CD4-positive, CD25-positive, alpha-beta regulatory T cell (primary cell): ENCODE measurements at places on chromosomes 6 and 20.
A peak's percentile ranks its signal among the peaks of the same experiment; 100 is the strongest.

DNA sequence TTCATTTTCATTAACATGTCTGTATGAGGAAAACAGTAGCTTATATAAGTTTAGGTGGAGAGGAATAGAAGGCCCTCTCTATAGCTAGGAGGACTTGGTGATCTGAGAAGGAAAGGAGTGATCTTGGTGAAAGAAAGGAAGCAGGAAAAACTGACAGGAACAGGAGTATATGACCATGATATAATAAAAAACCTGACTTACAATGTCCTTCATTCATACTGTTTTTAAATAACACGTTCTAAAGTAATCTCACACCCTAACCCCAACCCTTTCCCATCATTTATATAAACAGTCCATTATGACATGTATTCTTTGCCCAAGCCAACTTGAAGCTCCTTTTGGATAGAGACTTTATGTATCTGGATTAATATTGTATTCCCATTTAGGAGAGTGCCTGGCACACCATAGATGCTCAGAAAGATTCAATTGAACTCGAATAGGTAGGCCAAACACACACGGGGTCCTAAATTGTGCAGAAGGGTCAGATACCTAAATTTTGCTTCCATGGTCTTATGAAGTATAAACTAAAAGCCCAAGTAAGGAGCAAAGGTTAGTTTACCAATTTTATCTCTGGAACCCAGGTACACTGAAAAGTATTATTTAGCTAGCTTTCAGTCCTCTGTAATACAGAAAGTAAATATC, 75.9 kb downstream of the OR2B2 start:
- no peak for DNase-seq

- no peak for DNase-seq
These were observed 16.8 kb downstream of the FOXC1 start for GRCh38 chr6:1626481-1626880.

- DNase-seq: no peak
These were observed 294.0 kb downstream of the ADGB start for GRCh38 chr6:146892613-146893401.

DNA sequence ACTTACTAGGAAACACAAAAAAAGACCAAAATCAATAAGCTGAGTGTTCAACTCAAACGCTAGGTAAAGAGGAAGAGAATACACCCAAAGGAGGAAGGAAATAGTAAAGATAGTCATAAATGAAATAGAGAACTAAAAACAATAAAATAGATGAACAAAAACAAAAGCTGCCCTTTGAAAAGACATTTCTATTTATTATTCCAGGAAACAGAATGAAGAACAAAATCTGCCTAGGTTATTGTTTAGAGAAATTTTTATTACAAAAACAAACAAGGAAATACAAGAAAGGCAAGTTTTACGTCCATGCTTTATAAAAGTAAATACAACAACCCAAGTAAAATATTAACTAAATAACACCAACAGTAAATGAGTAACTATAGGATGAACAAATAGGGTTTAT, 20.1 kb downstream of the HLA-DMB start:
- DNase-seq: no peak

DNA sequence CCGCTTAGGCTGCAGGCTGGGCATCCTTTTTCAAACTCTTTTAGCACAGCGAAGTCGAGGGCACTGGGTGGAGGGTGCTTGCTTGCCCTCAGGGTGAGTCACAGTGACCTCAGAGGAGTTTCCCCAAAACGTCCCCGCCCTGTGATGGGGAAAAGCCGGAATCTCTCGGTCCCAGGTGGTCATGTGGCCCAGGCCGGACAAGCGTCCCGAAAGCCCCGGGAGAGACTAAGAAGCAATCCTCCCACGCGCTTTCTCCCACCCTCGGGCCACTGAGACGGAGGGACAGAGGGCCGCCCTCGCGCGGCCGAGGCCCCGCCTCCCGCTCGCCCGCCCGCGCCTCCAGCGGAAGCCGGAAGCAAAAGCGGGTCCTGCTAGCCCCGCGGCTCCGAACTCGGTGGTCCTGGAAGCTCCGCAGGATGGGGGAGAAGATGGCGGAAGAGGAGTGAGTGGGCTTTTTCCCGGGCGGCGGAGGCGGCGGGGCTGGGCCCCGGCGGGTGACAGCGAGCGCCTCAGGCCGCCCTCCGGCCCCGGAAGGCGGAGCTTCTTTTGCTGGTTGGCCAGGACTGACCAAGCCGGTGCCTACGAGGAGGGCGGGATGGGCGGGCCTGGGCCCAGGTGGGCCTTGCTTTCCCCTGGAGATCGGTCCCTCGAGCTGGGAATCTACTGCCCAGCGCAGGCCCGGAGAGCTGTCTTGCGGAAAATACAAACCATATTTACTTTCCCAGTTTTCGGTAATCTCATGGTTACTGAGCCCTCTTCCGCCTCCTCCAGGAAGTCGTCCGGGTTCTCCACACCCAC, at the start of gene SLC9A8:
SLC9A8 (plus strand) TSS at position 322 of the 798 bp plus-strand sequence; CDS start at position 417, 95 bp downstream.
- peak; percentile 87 for DNase-seq

DNA sequence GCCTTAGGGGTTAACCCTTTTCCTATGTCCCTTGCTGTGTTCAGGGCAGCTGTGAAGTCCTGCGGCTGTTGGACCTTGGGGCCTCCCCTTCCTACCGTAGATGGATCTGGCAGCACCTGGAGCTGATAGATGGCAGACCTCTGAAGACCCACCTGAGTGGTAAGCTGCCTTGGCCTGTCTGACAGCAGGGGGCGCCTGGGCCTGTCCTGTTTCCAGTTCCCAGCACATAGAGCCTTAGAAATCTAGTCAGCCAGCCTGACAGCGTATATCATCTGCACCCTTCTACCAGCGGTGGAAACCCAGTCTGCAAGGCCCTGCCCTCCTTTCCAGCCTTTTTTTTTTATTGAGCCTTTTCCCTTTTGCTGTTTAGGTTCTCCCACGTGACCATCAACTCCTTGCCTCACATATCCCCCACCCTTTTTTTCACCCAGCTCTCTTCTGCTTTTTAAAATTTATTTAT, 26.6 kb downstream of the CNBD2 start:
- peak; percentile 71 for DNase-seq

- no peak for DNase-seq
These were observed 175.6 kb downstream of the BMP7 start for GRCh38 chr20:57090590-57091560.

- DNase-seq: no peak
These were observed 192.3 kb downstream of the C6orf118 start for GRCh38 chr6:165117121-165117520.

- peak; percentile 19 for DNase-seq
These were observed 61.4 kb downstream of the BMP2 start for GRCh38 chr20:6828794-6829423.

GRCh38 chr20:49568278-49569151, 578 bp upstream of the PTGIS start:
- no peak for DNase-seq

DNA sequence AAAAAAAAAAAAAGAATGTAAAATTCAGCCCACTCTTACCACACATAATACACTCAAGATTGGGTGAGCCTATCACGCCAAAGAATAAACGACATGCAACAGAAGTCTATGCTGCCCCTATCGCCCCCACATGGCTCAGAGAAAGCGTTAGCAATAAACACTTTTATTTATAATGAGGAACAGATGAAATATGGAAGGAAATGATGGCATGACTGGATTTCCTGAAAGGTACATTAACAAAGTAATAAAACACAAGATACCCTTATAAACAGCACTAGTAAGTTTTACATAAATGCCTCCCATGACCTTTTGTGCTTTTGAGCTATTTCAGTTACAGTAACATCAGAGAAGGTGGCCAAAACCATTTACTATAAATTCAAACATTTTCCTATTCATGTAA, 71.4 kb upstream of the SCAF8 start:
- DNase-seq: no peak

DNA sequence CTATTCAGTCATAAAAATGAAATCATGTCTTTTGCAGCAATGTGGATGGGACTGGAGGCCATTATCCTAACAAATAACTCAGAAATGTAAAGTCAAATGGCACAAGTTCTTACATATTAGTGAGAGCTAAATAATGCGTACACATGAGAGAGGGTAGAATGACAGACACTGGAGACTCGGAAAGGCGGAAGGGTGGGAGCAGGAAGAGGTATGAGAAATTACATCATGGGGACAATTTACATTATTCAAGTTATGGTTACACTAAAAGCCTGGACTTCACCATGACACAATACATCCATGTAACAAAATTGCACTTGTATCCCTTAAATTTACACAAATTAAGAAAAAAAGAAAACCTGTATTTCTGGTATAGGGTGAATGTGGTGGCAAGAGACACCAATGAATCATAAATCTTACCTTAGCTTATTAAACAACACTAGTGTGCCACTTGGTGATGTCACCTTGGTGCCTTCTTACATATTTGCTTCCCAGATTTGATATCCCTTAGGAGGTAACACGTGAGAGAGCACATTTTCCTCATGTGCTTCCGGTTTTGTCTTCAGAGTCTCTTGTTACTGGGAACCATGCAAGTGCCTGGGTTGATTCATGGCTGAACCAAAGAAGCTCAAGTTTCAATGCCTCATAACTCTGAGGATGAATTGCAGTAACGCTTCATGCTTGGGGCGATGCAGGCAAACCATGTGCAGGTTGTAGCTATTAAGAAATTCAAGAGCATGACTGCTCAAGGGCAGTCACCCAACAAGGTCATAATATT, 84.6 kb downstream of the DCDC2 start:
- no peak for DNase-seq

GRCh38 chr6:117919275-117919674, 12.2 kb downstream of the SLC35F1 start:
- no peak for DNase-seq

GRCh38 chr6:70666706-70667105, 977 bp upstream of the SMAP1 start:
- DNase-seq: no peak

GRCh38 chr20:12902992-12903391, 105.8 kb upstream of the SPTLC3 start:
- DNase-seq: no peak

DNA sequence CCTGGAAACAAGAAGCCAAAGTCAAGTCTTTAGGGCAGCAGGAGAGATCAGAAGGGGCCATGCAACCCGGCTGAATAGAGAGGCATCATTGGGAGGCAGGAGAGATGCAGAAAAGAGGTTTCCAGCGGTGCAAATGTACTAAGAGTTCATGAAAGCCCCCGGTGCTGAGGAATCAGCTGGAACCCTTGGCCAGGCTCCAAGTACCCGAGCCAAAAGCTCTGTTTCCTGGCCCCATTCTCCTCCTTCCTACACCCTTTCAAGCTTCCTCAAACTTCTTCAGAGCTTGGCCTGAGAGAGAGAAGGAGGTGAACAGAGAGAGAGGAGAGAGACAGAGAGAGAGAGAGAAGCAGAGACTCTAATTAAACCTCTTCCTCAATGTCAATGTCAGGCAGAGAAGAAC, 433.5 kb downstream of the PRKN start:
- DNase-seq: no peak

GRCh38 chr20:31821427-31821826, 2.3 kb downstream of the MYLK2 start:
- no peak for DNase-seq

GRCh38 chr20:1185790-1186334, 1.1 kb upstream of the TMEM74B start:
- peak; percentile 59 for DNase-seq

DNA sequence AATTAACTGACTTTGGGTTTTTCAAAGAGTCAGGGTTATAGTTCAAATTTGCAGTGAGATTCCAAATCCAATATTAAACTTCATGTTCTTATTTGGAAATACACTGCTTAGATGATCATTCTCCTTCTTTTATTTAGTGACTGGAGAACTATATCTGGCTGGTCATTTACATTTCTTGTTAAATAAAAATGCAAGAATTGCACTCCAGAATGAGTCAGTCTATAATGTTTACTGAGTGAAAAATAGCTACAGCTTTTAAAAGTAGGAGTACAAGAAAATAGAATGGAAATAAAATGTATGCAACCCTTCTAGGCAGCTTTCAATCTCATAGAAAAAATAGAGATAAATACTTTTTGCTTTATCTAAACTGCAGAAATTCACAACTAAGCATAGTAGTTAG, 54.5 kb upstream of the CD2AP start:
- DNase-seq: no peak

DNA sequence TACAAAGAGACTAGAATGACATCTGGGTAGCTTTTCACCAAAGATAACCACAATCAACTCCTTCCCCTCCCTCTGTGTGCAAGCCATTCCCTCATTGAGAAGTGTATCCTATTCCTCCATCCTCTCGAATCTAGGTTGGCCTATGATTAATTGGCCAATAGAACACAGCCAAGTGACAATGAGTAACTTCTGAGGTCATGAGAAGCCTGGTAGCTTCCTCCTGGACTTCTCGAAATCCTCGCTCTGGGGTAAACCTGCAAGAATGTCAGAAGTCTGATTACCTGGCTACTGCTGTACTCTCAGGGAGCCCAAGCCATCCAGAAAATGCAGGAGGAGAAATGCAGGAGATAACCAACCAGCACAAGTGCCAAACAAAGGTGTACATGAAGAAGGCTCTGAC, 13.1 kb downstream of the ARHGAP18 start:
- no peak for DNase-seq
